ENCODE measurements at places on chromosomes 6 and 20.

DNA sequence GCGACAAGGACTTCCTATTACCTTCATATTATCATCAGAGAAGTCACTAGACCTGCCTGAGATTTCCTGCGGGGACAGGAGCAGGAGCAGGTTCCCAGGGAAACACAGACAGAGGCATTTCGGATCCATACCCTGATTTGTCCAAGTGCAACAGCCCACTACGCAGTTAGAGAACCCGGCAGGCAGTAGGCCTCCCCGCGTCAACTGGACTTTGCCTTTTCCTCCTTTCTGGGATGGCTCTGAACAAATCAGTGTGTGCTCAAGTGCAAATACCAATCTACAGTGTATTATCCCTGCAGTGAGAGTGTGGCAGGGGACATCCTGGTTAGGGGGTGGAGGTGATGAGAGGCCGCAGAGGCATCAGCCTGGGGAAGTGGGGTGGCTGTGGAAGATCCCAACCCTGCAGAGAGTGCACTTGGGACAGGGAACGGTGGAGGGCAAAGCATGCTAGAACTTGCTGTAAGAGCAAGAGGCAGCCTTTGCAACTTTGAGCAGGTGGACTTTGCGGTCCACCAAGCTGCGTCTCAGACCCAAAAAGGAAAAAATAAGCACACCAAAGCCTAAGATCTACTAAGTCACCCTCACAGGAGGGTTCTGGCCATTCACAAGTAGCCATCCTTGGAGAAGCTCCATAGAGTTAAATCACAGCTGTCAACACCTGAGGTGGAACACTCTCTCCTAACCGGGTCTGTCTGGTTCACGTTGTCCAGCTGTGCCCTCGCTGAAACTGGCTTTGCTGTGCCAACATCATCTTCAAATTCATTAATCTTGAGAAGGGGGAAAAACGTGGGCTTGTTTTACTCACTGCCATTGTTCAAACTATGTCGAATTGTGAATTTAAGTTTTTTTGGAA is 159.1 kb downstream of the ZDHHC14 start:
- no peak for DNase-seq

DNA sequence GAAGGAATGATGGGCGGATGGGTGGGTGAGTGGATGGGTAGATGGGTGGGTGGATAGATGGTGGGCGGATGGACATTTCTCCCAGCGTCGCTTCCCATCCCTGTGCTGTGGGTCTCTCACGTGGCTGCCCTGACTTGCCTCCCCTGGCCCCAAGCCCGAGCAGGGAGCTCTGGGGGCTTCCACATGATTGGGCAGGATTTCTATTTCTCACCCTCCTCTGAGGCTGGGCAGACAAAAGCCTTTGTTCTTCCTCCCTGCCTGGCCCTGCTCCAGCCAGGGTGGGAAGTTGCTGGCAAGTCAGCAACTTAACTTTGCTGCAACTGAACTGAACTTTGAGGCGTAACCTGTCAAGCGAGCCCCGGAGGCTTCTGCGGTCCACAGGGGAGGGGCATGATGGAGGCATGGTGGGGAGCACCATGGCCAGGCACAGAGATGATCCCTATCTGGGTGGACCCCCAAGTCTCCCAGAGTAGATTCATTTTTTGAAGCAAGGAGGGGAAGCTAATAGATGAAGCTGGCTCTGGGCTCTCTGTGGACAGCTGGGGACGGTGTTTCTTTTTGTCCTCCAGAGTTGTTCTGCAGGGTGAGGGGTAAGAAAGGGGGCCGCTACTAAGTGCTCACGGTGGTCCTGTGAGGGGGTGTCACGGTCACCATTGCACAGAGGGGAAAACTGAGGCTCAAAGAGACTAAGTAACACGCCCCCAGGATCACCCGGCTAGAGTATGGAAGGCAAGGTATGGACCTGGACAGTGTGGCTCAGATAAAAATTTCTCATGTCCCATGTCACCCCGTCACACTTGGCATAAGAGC is 140.1 kb downstream of the CEBPB start:
- no peak for DNase-seq

DNA sequence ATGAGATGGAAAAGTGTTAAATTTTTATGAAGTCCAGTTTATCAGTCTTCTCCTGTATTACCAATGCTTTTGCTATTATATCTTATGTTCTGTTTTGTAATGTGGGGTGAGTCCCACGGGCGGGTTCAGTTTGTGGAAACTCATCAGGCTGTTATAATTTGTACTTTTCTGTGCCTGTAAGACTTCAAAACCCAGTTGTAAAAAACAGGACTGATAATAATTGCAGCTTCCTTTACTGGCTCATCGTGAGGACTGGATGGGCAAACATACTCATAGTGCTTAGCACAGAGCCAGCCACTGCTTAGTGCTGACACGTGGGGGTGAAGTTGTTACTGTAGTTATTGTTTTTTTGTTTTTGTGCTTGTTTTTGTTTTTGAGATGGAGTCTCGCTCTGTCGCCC is 45.6 kb downstream of the TGM2 start:
- no peak for DNase-seq

GRCh38 chr6:89708316-89708715 is 69.8 kb upstream of the LYRM2 start:
- no peak for DNase-seq

DNA sequence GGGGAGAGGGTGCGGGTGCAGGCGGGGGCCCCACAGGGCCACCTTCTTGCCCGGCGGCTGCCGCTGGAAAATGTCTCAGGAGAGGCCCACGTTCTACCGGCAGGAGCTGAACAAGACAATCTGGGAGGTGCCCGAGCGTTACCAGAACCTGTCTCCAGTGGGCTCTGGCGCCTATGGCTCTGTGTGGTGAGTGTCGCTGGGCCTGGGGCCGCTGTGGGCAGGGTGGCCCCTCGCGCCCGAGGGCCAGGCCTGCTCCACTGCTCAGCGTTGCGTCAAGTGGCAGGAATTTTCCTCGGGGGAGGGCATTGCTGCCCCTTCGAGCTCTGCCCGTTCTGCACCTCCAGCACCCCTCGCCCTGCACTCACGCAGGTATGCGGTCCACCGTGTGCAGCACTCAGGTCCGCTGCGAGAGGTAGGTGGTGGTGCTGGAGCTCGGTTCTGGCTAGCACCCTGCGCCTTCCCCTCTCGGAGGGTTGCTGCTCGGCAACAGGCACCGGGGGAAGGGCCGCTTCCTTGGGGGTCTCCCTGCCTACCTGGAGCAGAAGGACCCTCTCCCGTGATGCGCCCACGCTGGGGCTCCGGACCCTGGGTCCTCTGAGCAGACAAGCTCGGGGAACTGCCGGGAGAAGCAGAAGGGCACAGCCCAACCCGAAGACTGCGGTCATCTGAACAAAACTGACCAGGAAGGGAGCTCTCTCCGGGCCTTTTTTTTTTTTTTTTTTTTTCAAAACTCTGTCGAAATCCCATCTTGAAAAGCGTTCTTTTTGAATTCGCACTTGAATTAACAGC is 674 bp downstream of the MAPK14 start:
- no peak for DNase-seq

- DNase-seq: no peak
Measured at GRCh38 chr20:57301026-57301425, 28.6 kb upstream of the SPO11 start.

DNA sequence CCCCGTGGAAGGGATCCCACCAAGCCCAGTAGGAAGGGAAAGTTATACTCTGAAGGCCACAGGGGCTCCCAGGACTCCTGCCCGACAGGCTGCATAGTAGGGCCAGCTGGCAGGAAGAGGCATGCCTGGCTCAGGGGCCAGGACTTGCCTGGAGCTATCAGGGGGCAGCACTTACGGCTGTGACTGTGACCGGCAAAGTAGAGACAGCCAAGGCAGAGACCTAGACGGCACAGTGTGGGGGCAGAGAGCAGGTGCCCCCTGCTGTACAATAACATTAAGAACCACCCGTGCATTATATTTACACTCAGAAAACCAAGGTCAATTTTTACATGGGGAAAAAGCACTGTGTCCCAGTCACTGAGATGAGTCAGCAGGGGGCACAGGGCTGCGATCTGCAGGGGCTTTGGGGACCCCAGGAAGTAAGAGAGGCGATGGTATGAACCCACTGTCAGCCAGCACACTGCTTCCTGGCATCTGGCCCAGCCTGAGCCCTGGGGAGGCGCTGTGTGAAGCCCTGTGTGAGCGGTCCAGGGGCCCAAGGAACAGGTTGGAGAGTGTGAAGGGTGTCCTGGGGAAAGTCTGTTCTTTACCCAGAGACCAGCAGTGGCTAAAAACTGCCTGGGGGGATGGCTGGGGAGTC is 9.9 kb downstream of the CCDC167 start:
- no peak for DNase-seq

DNA sequence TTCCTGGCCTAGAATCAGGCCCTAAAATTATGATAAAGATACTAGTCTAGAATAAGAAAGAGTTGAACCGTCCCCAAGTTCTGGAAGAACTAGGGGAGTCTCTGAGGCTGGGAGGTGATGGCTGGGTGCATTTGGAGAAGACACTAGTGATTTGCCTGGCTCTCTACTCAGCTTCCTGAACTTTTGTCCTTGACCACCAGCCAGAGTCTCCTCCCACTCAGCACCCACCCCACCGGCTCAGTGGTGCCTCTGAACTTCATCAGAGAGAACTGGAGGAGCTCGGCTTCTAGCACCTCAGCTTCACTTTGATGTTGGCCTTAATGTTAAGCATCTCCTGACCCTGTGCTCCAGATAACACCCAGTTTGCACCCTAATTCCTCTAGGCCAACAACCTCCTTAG is 73.0 kb downstream of the PERP start:
- DNase-seq: no peak

DNA sequence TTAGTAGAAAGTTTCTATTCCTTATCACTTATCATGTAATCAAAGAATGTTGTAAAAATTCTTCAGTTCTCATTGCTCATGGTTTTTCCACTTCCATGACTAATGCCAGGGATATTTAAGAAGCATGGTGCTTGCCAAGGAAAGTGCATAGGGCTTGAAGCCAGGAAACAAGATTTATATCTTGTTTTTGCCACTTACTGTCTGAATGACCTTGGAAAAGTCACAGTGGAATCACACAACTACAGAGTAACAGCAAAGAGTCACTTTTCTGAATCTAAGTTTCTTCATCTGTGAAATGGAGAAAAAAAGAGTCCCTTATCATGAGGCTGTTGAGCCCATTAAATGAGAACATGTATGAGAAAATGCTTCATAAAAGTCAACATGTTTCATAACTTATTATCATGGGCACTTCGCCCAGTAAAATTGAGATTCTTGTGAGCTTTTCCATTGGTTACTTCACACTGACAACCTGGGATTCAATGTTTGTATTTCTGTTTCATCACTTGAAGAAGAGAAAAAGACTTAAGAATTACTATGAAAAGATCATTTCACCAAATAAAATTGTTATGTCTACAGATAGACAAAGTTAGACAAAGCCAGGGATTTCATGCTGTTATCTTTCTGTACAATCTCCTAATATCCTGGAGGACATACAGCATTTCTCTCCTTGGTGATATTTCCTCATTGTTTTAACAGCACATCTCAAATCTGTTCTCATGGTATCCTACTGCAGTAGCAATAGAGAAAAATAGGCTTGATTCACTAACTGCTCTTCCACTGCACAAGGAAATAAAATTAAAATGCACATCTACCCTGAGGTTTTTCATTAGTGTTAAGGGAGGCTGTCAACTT is 7.6 kb upstream of the BMP5 start:
- no peak for DNase-seq

- peak; percentile 77 for DNase-seq
Measured at GRCh38 chr6:67971812-67972211, 663.3 kb upstream of the ADGRB3 start.

DNA sequence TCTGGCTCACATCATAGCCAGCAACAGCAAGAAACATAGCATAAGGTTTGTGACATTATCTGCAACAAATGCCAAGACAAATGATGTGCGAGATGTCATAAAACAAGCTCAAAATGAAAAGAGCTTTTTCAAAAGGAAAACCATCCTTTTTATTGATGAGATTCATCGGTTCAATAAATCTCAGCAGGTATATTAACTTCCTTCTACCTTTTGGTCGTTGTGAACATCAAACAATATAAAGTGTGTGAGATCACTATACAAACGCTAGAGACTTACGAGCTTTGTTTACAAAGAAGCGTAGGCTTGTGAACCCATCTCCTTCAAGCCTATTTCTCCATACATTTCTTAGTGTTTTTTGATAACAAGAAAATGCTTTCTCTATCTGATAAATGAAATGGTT is 3.5 kb downstream of the WRNIP1 start:
- no peak for DNase-seq

DNA sequence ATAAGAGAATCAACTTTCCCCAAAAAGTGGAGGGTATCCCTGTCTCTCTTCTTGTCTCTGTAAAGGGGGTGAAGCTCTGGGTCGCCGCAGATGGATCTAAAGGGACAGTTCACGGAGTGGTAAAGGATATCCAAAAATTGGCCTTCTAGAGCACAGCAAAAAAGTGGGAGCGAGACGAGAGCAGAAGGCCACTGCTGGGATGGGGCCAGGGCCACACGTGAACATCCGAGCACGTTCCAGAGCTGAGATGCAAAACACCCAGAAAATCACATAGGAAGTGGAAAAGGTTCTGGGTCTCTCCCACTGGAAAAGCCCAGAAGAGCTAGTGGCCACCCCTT is 837 bp downstream of the TRAM2 start:
- DNase-seq: no peak

DNA sequence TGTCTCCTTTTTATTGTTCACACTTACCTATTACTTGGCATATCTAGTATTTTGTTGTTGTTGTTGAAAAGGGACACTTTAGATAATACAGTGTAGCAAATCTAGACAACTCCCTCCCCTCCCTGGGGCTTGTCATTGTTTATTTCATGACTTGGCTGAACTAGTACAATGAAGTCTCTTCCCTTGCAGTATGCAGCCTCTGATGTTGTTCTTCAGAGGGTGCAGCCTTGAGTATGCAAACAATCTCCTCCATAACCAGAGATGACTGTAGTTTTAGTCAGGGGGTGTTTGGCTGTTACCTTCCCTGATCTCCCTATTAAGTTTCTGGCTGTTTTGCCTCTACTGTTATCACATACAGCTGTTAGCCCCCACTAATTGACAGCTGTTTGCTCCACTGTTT is 315.4 kb upstream of the RUNX2 start:
- no peak for DNase-seq

GRCh38 chr6:97055743-97056142 is 131.2 kb downstream of the KLHL32 start:
- no peak for DNase-seq

Measured in NCI-H1105 (cell line).